ENCODE measurements at places on chromosomes 16 and 17.

GRCh38 chr16:88971371-88972097 is 5.5 kb downstream of the CBFA2T3 start:
- DNase-seq = peak; percentile 28

DNA sequence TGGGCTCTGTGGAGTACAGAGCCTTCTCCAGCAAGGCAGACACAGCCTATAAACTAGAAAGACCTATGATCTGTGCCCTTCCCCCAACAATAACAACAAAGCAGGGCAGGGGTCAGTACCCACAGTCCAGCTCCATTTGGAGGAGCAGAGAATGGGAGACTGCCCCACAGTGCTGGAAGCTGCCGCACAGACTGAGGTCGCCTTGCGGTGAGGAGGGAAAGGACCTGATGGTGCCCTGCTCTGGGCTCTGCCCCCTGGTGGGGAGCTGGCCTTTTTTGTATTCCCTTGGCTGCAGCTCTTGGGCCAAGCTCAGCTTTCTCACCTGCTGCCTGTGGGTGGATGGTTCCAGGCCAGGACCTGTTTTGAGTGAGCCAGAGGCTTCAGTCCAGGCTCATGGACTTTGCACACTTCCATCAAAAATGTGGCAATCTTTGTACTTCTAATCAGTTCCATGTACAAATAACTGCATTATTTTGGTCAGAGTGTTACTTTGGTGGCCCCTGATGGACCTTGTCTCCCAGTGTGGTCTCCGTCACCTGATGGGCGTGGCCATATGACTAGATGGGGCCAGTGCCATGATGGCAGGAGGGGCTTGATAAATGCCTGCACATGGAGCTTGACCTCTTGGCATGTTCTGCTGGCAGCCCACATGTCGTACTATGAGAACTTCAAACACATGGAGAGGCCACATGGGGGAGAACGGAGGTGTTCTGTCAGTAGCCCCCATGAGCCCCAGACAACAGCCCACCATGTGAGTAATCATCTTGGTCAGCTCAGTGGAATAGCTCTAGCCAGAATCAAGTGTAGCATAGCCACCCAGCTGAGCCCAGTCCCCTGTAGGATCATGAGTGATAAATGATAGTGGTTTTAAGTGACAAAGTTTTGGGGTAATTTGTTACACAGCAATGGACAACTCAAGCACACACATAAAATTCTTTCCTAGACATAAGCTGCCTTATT is 24.2 kb downstream of the B9D1 start:
- peak; percentile 66 for DNase-seq

- DNase-seq = no peak
Measured at GRCh38 chr16:50967827-50968612, 183.1 kb downstream of the SALL1 start.

DNA sequence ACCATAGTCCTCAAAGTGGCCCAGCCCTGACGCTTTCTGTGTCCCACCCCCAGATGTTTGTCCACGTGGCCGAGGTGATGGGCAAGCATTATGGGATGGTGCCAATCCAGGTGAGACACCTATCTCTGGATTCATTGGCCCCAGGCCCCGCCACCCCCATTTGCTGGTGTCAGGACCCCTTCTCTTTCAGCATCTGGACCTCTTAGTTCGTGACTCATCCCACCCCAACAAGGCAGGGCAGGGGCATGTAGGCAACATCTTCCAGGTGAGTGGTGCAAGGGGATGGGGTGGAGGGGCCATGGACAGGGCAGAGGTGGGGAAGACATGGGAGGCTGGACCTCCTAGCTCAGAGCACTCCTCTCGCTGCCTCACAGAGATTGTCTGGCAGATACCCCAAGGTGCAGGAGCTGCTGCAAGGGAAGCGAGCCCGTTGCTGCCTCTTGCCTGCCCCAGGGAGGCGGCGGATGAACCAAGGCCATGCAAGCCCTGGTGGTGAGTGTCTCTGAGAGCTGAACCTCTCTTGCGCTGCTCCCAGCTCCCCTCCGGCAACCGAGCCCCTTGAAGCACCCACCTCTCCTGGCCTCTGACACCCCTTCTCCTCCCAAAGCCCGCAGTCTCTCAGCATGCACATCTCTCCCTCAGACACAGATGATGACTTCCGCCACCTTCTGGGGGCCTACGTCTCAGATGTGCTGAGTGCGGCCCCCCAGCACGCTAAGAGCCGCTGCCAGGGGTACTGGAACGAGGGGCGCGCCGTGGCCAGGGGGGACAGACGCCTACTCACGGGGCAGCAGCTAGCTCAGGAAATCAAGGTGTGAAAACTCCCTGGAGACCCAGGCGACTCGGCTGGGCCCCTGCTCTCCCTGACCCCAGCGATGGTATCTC is 3.6 kb downstream of the RNF112 start:
- DNase-seq = no peak

DNA sequence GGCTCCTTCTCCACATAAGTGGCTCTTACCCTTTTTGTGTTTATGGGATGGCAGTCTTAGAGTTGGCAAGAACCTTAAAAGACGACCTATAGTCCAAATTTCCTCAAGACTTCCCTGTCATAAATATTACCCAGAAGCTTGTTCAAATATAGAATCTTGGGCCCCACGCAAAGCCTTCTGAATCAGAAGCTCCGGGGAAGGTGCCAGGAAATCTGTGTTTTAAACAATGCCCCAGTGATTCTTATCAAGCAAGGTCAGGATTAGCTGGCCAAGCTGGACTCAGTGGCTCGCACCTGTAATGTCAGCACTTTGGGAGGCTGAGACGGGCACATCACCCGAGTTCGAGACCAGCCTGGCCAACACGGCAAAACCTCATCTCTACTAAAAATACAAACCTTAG is 85.7 kb downstream of the TIMM22 start:
- no peak for DNase-seq

DNA sequence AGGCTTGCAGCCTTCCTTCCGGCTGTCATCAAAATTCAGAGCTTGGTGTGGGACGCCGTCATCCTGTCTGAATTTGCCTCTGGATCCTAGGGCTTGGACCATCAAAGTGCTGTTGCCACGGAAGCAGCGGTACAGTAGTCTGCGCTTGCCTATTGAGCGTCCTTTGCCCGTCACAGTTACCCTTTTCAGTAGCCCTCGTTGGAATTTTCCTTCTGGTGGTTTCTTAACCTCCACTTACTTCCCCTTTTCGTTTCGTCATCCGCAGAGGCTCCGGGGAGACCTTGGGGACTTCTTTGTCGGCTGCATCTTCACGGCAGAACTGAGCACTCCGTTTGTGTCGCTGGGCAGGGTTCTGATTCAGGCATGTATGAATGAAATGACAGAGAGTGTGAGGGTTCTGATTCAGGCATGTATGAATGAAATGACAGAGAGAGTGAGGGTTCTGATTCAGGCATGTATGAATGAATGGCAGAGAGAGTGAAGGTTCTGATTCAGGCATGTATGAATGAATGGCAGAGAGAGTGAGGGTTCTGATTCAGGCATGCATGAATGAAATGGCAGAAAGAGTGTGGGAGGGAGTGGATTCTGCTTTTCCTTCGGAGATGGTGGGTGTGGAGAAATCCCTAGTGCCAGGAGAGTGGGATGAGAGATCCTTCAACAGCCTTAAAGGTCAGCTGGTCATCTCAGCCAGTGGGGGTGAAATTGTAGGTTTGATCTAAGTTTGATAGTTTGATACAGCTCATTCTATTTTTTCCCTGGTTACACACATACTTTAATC is 8.0 kb downstream of the TLCD3A start:
- DNase-seq = peak; percentile 22

- no peak for DNase-seq
Measured at GRCh38 chr17:17515934-17516930, 20.0 kb upstream of the RASD1 start.

GRCh38 chr17:83109793-83110645 is 30.6 kb downstream of the METRNL start:
- no peak for DNase-seq

DNA sequence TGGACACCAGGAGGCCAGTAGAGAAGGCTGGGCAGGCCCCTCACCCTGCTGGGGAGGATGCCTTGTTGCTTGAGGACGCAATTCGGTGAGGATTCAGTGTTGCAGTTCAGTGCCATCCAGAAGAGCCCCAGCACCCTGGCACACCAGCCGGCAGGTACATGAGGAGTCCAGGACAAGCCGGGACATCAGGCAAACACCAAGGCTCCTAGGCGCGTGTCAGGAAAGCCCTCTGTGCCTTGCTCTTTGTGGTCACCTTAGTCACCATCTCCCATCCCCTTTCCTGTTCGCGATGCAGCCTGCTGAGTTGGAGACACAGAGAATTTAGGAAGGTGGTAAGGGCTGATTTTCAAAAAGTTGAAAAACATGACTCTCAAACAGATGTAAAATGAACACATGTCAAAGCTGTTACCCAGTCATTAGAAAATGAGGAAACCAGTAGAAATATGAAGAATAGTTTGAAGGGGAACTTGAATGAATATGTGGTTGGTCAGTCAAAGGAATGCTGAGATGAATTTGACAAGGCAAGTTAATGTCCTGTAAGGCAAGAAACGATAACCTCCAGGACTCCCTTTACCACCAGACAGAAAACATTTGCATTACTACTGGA is 2.3 kb upstream of the NCBP3 start:
- DNase-seq = no peak

- no peak for DNase-seq
Measured at GRCh38 chr17:49603238-49603637, 27.6 kb downstream of the NXPH3 start.

DNA sequence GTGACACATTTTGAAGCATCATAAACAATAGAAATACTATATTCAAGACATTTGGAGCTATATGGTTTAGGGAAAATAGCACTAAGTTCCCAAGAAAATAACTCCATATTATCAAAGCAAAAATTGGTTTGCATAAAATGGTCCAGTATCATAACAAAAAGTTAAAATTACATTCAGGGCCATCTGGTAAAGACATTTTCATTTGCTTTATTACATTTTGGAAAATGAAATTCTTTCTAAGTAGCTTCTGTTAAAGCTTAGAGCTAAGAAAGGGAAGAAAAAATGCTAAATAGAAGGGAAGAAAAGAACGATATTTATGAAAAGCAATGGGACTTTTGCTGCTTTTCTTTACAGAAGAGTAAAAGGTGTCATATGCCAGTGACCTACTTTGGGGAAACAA is 155.4 kb upstream of the GOT2 start:
- no peak for DNase-seq

DNA sequence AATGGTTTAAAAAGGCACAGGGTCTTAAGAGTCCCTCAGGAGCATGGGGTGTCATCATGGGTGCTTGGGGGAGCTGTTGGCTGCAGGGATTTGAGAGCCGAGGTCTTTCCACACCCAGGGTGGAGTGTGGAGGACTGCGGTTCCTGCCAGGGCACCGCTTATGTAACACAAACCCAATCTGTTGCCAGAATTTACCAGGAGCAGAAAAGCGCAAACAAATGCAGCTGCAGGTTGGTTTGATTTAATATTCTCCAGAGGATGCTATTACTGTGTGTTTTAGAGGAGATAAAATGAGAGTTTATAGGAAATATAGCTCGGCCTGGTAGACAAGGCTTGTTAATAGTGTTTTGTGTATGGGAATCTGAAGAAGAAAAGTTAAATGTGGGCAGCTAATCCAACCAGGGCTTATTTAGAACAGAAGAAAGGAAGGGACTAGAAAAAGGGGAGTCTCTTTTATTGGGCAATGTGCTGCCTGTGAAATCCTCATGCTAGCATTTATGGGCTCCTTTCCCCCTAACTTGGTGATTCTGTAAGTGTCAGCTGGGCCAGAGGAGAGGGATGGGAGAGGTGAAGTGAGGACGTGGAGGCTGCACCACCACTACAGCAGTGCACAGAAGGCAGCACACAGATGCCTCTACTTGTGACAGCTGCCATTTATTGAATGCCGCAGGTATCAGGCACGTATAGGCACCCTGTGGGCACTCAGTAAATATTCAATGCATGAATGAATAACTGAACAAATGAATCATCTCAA is 174.7 kb downstream of the KATNIP start:
- DNase-seq = no peak

DNA sequence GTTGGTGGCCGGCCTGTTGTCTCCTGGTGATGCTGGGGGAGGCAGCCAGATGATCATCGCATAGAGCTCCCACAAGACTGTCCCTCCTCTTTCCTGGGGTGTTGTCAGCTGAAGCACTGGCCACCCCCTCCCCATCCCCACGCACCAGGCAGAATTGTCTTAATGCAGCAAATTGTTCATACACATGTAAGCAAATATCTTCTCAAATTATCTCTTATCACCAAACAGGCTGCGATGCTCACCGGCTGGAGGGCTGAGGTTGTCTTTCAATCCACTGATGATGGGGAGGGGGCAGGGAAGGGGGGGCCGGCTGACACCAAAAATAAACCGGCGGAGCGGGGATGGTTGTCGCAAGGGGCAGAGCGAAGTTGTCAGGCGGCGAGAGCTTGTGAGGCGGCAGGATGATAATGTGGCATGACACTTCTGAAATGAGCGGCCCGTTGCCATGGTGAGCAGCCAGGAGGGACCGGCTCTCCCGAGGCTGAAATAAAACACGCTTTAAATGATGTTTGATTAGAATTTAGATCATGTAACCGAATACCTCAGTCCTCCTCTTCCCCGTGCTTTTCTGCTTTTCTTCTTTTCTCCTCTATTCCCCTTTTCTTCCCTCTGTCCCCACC is 59.8 kb downstream of the MRM1 start:
- DNase-seq = no peak

GRCh38 chr17:38352245-38353085 is 821 bp downstream of the SOCS7 start:
- no peak for DNase-seq

- no peak for DNase-seq
Measured at GRCh38 chr17:13550291-13550690, 51.4 kb downstream of the HS3ST3A1 start.

GRCh38 chr16:4263504-4264436 is 9.1 kb downstream of the TFAP4 start:
- no peak for DNase-seq

DNA sequence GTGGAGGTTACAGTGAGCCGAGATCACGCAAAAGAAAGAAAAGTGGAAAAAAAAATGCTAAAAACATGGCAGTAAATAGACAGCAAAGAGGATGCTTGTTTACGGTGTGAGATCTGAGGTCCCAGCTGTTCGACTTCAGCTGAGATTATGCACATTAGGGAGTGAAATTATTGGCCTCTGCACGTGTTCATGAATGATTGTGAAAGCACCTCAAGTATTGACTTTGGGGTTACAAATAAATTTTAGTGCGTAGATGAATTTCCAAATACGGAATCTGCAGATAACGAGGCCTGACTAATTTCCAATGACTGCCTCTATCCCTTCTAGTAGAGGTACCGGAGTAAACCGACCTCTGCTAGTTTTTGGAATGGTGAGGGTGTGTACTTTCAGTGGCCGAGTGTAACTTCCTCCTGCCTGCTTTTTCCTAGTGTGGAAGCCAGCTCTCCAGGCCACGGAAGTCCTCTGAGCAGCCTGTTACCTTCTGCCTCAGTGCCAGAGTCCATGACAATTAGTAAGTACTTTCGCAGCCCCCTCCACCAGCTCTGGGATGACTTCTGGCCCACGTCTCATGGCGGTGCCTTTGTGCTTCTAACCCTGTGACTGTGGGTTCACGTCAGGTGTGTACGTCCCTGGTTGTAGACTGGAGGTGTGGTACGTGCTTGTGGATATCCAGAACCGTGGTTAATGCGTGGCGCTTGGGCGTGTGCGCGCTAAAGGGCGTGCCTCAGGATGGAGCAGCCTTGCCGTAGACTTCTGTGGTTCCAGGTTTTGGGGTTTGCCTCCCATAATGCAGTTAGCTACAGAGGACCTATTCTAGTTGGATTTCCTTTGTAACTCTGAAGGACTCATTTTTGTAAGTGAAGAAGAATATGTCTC is 102.1 kb downstream of the SNX29 start:
- no peak for DNase-seq
